MG63 (cell line): ENCODE measurements at places on chromosomes 7 and 10.

- DNase-seq: no peak
Measured at GRCh38 chr10:30413996-30414576, 19.9 kb upstream of the MAP3K8 start.

DNA sequence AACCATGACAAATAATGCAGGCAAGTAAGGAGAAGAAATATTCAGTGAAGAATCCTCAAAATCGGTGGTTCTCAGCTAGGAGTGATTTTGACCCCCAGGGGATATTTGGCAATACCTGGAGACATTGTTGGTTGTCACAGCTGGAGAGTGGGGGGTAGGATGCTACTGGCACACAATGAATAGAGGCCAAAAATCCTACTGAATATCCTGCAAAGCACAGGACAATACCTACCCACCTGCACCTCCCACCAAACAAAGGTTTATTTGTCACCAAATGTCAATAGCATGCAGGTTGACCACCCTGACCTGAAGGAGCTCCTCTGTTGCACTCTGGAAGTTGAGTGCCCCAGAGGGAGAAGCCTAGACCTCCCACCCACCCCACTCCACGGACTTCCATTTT lies 1028.6 kb downstream of the CNTNAP2 start:
- no peak for DNase-seq

- DNase-seq: no peak
Measured at GRCh38 chr7:18962031-18962430, 155.4 kb downstream of the TWIST1 start.

GRCh38 chr7:132882714-132883428 lies 199.0 kb downstream of the CHCHD3 start:
- DNase-seq: no peak

DNA sequence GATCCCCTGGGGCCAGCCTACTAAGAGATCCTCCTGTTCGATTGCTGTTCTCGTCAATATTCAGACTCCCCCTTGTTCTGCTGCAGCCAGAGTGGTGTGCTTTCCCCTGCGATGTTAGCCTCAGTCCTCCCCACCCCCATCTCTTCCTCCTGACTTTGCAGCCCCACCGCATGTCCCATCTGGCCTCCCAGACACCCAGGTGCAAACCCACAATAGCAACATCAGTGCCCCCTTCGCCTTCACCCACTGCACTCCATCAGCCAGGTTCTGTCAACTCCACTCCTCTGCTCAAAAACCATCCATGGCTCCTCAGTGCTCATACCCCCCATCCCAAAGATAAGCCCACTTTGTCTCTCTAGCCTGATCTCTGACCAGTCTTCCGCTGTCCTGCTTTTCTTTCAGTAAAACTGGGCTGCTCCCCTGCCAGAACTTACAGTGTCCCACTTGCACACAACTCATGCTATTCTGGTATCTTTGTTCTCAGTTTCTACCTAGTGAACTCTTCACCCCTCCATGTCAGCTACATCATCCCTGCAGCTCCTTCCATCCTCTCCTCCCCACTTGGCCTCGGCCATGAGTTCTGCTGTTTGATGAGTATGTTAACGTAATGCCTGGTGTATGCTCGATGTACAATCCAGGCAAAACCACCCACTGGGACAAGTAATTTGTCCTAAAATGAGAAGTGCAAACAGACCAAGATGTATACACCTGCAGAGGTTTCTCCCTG lies 26.6 kb downstream of the COL13A1 start:
- no peak for DNase-seq

- no peak for DNase-seq
Measured at GRCh38 chr10:71248210-71248609, 35.8 kb downstream of the UNC5B start.

- no peak for DNase-seq
Measured at GRCh38 chr7:134714470-134715205, 64.8 kb upstream of the CALD1 start.

GRCh38 chr7:111568419-111568818 lies 6.1 kb upstream of the IMMP2L start:
- DNase-seq: no peak

- no peak for DNase-seq
Measured at GRCh38 chr7:69596056-69596455, 2.2 kb upstream of the AUTS2 start.

- no peak for DNase-seq
Measured at GRCh38 chr10:122234416-122234815, 36.7 kb upstream of the BTBD16 start.

DNA sequence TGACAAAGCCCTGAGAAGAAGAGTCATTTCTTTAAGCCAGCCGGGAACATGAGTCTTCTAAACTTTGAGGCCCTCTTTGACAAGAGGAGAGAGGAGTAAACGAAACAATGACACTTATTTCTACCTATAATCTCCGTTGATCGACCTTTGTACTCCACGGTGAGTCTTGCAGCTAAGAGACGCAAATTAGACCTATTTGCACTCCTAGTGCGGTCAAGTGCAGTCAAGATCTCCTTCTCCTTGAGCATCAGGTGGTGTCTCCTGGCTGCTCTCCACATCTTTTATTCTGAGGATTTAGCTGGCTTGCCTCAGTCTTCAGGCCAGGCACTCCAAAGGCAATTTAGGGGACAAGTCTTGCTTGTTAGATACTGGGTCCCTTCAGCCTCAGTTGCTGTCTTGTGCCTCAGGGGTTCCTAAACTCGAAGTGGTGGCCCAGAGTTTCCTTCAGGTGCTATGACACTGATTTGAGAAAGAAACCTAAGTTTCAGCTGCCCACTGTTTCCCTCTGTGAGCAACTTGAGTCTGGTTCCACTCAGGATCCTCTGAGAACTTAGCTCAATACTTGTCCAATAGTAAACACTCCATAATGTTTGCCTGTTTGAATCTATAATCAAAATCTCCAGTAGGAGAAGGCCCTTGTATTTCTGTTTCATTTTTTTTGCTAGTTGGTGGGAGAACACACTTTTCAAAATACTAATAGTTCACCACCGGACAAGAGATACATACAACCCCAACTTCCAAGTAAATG lies 312.9 kb downstream of the RNLS start:
- no peak for DNase-seq

DNA sequence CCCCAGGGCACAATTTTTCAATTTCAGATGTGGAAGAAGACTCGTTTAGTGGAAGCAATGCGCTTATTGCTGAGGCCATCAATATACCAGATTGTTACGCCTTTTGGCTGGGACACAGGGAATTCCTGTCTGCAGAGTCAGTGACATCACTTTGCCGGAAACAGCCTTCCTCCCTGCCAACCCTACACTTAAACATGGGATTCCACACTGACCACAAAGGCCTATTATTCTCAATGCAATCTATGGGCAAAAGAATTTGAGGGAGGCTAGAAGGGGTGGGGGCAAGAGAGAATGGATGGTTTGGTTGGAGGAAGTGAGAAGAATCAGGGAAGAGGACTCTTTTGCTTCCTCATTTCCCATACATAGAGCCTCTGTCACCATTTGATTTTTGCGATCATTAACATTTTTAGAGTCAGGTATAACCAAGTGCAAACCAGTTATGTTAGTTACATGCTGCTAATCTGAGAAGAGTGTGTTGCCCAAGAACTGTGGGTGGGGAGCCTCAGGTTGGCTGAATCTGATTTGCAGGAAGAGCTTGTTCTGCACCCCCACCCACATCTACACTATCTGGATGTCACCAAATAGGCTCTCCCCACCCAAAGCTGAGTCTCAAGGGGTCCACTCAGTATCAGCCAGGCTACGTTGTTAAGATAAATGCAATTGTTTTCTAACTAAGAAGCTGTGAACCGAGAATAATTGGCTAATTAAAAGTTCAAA lies 58.2 kb downstream of the ENTPD1 start:
- DNase-seq: peak; percentile 75

DNA sequence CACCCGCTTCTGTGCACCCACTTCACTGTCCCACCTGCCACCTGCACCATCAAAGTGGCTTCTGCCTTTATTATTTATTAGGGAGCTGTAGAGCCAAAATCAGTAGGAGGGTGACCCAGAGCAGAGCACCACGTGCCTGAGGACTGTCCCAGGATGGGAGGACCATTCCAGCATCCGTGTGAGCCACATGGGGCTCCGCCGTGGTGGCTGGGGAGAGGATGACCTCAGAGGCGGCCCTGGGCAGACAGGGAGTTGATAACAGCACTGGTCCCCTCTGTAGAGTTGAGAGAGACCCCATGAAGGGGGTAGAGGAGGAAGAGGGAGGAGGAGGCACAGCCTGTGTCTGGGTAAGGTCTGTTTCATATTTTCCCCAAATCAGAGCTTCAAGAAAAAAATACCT lies 8.7 kb upstream of the DPYSL4 start:
- no peak for DNase-seq

DNA sequence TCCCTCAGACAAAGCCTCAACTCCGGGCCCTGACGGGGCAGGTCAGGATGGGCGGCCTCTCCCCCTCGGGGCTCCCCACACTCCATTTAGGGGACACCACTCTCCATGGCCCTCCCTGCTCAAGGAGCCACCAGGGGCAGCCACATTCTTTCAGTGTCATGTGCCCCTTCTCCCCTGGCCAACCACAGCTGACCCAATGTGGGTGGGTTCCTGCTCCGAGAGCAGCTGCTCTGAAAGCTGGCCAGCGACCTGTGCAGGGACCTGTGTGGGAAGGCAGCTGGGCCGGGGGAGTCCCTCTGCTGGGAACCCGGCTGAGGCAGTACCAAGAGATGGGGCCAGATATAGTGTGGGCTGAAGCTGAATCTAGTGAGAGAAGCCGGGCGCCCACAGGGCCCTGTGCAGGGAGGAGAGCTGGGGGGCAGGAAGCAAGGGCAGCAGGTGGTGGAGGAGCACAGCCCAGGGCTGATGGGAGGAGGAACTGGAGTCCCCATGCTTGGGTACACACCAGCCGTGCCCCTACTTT lies 40.6 kb upstream of the NPFFR1 start:
- no peak for DNase-seq

- DNase-seq: peak; percentile 51
Measured at GRCh38 chr10:70740406-70741288, 44.5 kb downstream of the TBATA start.

DNA sequence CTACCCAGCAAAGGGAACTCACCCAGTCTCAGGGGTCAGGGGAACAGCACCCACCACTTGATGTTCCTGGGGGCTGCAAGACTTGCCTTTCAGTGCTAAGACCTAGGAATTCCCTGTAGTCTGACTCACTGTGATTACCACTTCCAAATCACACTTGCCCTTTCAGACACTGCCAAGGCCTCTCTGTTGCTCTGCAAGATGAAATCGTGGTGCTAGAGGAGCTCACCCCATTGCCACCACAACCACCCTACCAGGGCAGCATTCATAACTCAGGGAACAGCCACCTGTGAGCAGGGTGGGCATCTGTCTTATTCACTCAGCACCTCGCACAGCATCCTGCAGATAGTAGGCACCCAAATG lies 36.5 kb downstream of the XPNPEP1 start:
- no peak for DNase-seq

DNA sequence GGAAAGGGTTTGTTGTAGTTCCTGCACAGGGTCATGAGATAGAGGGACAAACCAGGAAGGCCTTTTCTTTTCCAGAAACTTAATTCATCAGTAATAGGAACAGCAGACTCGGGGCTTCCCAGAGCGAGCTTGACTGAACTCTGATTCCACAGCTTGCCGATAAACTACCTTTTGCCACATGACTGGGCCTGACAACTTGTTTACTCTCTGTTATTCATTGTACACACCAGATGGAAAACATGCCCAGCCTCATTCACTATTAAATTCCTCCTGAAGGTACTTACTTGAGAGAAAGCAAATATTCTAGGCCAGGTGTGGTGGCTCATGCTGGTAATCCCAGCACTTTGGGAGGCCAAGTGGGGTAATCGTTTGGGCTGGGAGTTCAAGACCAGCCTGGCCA lies 77.1 kb upstream of the FGFR2 start:
- no peak for DNase-seq

GRCh38 chr10:16648366-16648765 lies 126.7 kb upstream of the C1QL3 start:
- no peak for DNase-seq
